ENCODE measurements at places on chromosomes 2 and 18.

DNA sequence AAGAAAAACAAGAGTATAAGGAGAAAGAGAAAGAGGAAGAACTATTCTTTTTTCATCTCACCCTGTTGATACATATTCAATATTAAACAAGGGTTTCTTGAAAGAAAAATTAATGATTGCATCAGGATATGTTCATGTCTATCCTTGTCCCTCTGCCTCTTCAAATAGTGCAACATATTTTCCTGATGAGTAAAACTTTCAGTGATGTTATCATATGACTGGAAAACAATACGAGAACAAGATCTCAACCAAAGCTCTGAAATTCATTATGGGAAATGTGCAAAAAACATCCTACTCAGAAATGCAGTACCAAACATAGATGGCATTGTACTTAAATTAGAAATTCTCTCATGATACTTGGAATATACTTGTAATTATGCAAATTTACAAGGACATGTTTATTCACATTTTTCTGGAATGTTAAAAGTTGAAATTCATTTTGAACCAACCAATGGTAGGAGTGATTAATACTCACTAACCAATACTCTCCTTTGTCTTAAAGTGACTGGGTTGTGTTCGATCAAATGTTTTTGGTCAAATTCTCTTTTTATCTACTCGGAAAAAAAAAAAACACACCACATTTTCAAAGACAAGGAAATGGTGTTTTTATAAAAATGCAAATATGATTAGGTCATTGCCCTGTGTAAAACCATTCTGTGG, 148.9 kb upstream of the GULP1 start:
- DNase-seq = peak; percentile 60

- DNase-seq = no peak
Observed at GRCh38 chr18:75439348-75439747, 11.8 kb upstream of the SMIM21 start.

- DNase-seq = no peak
Observed at GRCh38 chr18:35117951-35118411, 76.8 kb downstream of the MAPRE2 start.

DNA sequence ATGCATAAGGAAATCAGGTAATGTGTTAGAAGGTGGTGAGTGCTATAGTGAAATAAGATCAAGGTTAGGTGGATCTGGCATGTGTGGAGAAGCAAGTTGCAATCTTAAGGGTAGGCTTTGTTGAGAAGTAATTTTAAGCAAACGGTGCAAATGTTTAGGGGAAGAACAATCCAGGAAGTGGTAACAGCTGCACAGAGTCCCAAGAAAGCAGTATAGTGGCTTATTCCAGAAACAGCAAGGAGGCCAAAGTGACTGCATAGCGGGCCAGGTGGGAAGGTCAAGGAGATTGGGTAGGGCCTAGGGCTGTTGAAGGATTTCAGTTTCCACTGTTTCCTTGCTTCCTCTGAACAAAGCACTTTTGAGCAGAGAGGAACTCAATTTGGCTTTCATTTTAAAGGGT, 30.0 kb upstream of the RAB1A start:
- DNase-seq = no peak

- no peak for DNase-seq
Observed at GRCh38 chr18:64276311-64277090, 127.6 kb upstream of the LINC00305 start.

GRCh38 chr18:53677480-53677879, 547.0 kb downstream of the MBD2 start:
- no peak for DNase-seq

DNA sequence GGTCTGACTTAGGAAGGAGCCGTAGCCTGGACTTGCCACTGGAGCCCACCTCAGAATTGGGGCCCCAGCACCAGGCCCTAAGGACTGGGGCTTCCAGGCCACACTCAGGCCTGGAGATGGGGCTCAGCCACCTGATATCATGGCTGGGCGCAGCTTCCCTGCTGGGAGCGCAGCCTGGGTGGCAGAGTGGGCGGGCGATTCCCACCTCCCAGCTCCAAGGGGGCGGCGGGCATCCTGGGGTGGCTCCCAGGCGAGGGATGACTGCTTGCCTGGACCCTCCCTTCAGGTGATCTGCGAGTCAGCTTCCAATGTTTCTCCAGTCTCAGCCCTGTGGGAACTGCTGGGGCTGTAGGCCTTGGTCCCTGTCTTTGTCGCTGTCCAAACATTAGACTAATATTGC, 20.1 kb downstream of the GPR35 start:
- no peak for DNase-seq

DNA sequence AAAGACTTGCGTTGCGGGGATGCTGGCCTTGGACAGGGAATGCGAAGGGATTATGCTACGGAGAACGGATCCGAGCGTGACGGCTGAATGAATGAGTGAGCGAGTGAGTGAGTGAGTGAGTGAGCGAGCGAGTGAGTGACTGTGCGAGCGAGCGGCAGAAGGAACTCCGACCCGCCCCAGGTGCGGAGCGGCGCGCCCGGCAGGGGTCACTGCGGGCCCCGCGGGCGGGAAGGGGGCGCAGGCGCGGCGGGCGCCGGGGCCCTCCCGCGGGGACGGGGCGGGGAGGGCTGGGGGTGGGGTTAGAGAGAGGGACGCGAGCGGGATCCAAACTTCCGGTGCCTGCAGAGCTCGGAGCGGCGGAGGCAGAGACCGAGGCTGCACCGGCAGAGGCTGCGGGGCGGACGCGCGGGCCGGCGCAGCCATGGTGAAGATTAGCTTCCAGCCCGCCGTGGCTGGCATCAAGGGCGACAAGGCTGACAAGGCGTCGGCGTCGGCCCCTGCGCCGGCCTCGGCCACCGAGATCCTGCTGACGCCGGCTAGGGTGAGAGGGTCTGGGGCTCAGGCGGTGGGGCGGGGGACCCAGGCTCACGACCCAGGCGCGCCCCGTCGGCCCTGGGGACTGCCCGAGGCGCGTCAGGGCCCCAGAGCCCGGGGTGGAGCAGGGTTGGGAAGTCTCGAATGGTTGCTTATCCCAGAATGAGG, at the start of gene ITM2C:
ITM2C (plus strand) TSS at position 338 of the 702 bp plus-strand sequence; CDS start at position 422, 84 bp downstream.
- peak; percentile 81 for DNase-seq

DNA sequence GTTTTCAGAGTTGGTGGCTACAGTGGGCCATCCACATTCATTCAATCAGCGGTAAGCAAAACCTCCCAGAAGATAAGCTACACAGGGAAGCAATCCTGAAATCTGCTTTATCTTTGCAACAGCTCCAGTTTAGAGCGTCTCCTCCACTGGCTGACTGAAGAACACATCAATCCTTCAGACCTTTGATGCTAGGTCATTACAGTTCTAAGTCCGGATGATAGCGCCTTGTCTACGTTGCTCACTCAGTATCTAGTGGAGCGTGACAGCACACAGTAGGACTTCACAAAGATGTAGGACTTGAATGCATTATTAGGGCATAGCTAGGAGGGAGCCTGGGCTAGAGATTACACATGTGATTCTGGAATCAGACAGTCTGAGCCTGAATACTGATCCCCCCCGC, 5.0 kb downstream of the COLEC12 start:
- DNase-seq = no peak
